NCI-H1436 (cell line): ENCODE measurements at places on chromosomes 1 and 21.

- DNase-seq: no peak
Measured at GRCh38 chr1:4745560-4745959, 91.2 kb downstream of the AJAP1 start.

GRCh38 chr21:38956521-38956855 lies 150.8 kb downstream of the ETS2 start:
- no peak for DNase-seq

GRCh38 chr1:235069176-235069575 lies 59.5 kb downstream of the TOMM20 start:
- no peak for DNase-seq

DNA sequence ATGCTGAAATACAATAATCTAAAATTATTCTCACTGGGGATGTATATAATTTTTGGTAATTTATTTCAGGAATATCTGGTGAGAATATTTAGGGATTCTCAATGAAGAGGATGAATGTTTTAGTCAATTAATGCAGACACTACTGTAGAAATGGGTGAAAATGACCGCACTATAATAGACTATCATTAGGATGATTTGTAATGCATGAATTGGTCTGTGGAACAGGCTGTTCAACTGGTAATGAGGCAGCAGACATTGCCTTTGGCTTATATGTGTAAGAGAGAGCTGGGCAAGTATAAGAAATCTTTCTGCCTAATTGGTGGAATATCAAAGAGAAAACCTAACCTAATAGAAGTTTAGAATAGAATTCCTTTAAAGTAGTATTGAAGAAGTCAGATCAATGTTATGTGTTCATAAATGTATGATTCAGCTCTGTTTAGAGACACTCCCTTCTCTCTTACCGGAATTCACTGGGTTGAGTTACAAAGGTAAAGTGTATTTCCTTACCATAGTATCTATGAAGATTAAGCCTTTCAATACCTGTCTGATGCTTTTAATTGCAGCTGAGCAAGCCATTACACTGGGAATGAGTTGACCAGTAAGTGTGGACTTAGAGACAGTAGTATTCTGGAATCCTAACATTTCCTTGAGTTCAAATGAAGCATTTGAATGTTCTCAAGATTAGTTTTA lies 274.5 kb downstream of the S1PR1 start:
- no peak for DNase-seq

DNA sequence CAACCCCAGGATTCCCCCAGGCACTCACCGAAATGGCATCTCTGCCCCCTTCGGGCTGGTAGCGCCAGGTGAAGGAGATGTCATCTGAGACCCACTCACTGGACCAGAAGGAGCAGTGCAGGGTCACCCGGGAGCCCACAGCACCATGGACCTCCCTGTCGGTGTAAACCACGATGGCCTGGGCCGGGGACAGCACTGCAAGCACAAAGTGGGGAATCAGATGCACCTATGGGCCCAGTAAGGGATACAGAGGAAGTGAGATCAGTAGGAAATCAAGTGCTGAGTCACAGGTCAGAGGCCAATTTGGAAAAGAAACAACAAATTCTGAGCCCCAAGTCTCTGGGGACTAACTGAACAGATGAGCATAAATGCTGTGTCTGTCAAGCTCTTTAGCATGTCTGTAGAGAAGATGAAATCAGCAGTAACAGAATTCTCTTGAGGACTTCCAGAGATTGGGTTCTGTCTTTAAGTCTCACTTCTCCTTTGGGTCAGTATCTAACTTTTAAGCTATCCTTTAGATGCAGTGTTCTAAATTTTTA lies 2.5 kb downstream of the MPZ start:
- DNase-seq: no peak

DNA sequence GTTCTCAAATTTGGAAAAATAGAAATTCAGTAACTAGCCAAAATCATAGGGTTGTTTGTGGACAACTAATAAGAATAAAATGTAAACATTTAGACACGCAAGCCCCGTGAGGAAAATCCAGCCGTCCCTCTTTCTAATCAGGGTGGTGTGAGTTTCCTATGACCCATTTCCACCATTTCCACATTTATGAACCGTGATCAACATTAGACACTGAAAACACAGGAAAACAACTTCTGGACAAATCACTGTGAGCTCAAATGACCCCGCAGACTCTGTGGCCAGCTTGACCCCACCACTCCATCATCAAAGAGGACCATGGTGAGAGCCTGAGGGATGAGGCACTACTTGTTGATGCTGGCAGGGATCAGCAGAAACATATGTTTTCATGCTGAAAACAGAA lies 101.0 kb downstream of the SIM2 start:
- no peak for DNase-seq

- no peak for DNase-seq
Measured at GRCh38 chr1:12495725-12496124, 122.3 kb downstream of the DHRS3 start.

- no peak for DNase-seq
Measured at GRCh38 chr1:43850591-43851233, 82.9 kb upstream of the ARTN start.

DNA sequence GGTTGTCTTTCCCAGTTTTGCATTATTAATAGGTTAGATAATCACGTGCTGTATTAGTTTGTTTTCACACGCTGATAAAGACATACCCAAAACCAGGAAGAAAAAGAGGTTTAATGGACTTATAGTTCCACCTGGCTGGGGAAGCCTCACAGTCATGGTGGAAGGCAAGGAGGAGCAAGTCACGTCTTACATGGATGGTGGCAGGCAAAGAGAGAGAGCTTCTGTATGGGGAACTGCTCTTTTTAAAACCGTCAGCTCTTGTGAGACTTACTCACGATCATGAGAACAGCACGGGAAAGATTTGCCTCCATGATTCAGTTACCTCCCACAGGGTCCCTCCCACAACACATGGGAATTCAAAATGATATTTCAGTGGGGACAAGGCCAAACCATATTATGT lies 2.3 kb upstream of the VCAM1 start:
- DNase-seq: no peak

DNA sequence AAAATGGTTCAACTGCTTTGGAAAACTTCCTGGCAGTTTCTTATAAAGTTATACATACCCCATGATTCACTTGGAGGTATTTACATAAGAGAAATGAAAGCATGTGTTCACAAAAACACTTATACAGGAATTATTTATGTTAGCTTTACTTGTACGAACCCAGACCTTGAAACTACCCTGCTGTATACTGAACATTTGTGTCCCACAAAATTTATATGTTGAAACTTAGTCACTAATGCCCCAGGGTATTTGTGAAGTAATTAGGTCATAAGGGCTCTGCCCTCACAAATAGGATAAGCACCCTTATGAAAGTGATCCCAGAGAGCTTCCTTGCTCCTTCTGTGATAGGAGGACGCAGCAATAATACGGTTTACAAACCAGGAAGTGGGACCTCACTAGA lies 42.7 kb upstream of the B3GALT2 start:
- DNase-seq: no peak

- DNase-seq: no peak
Measured at GRCh38 chr1:39890273-39890672, 7.0 kb upstream of the TRIT1 start.

- DNase-seq: no peak
Measured at GRCh38 chr1:40880813-40881549, 18.8 kb upstream of the CITED4 start.

- no peak for DNase-seq
Measured at GRCh38 chr1:13628711-13629110, 45.1 kb downstream of the PDPN start.

GRCh38 chr21:24096651-24097050 lies 1510.6 kb downstream of the MRPL39 start:
- no peak for DNase-seq

DNA sequence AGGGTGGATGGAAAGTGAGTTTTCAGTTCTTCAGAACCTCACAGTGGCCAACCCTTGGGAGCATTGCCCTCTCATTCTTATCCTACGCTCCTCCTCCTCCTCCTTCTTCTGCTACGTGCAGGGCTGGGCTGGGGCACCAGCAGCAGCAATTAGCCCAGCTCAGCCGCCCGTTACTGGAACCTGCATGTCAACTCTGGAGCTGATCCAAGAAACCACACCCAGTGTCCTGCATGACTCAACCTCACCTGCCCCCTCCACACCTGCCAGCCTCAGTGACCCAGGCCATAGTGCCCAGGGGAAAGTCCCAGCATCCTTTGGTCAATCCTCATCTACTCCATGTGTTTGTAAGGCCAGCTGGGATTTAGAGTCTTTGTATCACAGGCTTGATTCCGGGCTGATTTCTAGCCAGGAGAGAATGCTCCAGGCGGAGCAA lies 12.6 kb downstream of the ELF3 start:
- peak; percentile 69 for DNase-seq

DNA sequence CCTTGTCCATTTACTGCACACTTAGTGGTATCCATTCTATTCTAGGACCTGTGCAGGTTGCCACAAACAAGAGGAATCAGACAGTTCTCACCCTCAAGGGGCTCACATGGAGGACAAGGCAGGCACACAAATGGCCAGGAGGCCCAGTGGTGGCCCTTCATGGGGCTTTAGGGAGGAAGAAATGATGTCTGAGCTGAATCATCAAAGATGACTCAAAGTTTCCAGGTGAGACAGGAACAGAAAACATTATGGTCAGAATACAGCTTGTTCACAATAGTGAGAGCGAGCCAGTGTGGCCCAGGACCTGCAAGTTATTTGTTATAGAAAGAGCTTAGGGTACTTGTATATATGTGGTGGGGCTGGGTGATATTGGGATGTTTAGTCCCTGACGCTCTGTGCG lies 26.4 kb downstream of the SHISAL2A start:
- DNase-seq: no peak

DNA sequence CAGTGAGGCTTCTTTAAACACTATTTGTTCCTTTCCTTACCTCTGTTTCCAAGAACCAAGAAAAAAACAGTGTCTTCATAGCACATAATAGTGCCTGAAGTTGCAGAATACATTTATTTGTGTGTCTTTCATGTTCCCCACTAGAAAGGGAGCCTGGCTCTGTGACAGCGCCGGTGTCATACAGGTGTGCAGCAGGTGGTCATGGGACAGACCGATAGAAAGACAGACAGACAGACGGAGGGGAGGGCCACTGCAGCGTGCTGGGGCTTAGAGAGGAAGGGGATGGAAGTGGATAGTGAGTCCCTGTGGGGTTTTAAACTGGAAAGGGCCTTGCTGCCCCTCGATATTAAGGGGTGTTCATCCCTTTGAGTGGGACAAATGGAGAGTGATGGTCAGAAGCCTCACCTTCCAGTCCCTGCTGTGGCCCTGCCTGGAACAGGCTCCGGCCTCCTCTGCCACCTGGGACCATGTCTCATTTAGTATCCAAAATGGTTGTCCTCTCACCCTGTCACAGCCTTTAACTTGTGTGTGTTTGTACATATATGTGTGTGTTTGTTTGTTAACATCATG lies 152.9 kb downstream of the PGBD5 start:
- no peak for DNase-seq

GRCh38 chr1:231236208-231236591 lies 4.8 kb upstream of the GNPAT start:
- DNase-seq: no peak

DNA sequence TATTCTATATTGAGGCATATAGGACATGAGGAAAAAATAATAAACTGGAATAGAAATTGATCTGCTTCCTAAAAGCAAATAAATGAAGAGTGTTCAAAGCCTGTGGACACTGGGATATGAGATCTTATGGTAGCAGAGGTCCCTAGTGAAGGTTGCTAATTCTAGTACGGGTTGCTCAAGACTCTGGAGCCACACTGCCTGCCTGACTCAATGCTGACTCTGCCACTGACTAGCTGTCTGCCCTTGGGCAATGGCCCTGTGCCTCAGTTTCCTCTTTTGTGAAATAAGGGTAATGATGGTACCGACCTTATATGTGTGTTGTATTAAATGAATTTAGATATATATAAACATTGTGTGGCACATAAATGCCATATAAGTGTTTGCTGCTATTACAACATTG lies 59.0 kb upstream of the C1orf53 start:
- no peak for DNase-seq

GRCh38 chr1:117591252-117591651 lies 14.6 kb upstream of the TENT5C start:
- no peak for DNase-seq

- DNase-seq: no peak
Measured at GRCh38 chr1:27517301-27517700, 27.3 kb upstream of the WASF2 start.

DNA sequence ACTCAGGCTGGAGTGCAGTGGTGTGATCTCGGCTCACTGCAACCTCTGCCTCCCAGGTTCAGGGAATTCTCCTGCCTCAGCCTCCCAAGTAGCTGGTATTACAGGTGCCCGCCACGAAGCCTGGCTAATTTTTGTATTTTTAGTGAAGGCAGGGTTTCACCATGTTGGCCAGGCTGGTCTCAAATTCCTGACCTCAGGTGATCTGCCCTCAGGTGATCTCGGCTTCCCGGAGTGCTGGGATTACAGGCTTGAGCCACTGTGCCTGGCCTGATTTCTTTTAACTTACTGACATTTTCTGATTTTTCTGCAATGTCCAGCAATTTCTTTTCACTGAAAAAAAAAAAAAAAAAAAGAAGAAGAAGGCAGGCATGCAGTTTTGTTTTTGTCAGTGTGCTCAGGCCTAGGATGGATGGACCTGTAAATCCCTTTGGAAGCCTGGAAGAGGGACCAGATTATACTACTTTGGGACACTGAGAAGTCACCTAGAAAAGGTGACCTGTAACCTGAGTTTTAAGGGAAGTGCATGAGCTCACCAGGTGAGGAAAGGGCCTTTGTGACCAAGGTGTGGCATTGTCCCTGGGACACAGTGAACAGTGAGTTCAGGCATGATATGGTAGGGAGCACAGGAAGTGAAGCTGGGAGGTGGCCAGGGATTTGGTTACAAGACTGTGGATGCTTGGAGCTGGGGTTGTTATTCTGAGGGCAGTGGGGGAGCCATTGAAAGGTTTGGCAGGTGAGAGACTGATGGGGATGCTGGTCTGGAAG lies 2.7 kb upstream of the TMEM61 start:
- no peak for DNase-seq

GRCh38 chr21:43613755-43614638 lies 45.3 kb downstream of the HSF2BP start:
- DNase-seq: no peak

GRCh38 chr21:36504067-36505058 lies 24.4 kb upstream of the CLDN14 start:
- DNase-seq: peak; percentile 13
